Fibroblast of mammary gland (primary cell): ENCODE measurements at places on chromosomes 2 and 18.

GRCh38 chr2:74924463-74925265 is 33.8 kb upstream of the POLE4 start:
- DNase-seq = no peak

- DNase-seq = no peak
Measured at GRCh38 chr2:40242315-40242714, 209.6 kb downstream of the SLC8A1 start.

- DNase-seq = no peak
Measured at GRCh38 chr18:7064346-7064745, 53.3 kb downstream of the LAMA1 start.

- no peak for DNase-seq
Measured at GRCh38 chr2:119464981-119465380, 33.3 kb downstream of the TMEM37 start.

GRCh38 chr2:241854342-241855244 is 4.1 kb downstream of the PDCD1 start:
- DNase-seq = no peak

GRCh38 chr2:88117973-88118372 is 9.9 kb downstream of the FABP1 start:
- DNase-seq = no peak

GRCh38 chr2:102770506-102770905 is 8.7 kb downstream of the TMEM182 start:
- DNase-seq = no peak

GRCh38 chr2:96470636-96471035 is 34.5 kb downstream of the NEURL3 start:
- peak; percentile 6 for DNase-seq

DNA sequence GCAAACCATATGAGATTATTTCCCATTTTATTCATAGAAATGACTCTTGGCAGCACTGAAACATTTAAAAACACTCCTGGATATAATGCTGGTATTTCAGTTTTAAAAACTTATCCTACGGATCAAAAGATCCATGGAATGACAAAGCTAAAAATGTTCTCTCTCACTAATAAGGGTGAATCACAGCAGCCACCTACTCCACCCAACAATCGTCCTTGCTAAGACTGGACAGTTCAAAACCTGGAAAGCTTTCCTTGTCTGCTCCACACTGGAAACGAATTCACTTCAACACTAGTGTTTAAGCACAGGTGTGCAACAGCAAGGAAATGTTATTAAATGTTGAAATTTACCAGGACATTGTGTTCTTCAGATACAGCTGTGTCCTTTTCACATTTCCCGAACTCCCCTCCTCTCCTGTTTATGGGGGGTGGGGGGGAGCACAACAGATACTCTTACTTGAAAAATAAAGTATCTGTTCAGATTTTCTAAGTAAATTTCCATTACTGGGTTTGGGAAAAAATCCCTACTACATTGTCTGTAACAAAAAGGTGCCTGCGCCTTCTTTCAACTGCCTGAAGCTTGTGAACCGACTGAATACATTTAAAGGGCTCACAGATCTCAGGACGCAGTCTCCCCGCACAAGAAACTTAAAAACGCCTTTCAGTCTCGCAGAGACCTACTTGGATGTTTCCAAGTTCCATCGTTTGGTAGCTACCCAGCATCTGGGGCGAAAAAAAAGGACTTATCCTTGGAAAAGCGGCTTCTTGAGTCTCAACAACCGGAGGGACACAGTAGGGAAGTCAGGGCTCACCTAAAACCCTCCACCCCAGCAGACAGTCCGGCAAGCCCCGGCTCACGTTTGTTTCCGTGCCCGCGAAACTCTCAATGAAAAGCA is 1.3 kb downstream of the YWHAQ start:
- DNase-seq = peak; percentile 74

- no peak for DNase-seq
Measured at GRCh38 chr2:216206821-216207220, 97.7 kb downstream of the XRCC5 start.

GRCh38 chr2:179558010-179558934 is 293.6 kb upstream of the SESTD1 start:
- no peak for DNase-seq

- no peak for DNase-seq
Measured at GRCh38 chr2:228410061-228410460, 228.6 kb upstream of the SPHKAP start.

DNA sequence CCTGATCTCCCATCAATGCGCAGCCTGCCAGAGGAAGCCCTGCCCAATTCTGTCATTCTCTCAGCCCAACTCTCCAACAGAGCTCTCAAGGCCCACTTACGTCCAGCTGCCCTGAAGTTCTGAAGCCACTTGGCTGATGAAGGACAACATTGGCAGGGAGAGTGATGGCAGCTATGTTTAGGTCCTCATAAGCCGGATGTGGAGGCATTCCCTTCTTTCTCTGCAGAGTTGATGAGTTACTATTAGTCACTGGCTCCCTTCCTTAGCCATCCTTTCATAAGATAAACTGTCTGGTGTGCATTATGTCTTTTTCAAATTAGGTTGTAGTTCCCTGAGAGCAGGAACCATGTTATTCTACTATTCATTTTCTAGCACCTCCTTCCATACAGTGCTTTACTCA is 22.5 kb upstream of the TACR1 start:
- DNase-seq = peak; percentile 87

DNA sequence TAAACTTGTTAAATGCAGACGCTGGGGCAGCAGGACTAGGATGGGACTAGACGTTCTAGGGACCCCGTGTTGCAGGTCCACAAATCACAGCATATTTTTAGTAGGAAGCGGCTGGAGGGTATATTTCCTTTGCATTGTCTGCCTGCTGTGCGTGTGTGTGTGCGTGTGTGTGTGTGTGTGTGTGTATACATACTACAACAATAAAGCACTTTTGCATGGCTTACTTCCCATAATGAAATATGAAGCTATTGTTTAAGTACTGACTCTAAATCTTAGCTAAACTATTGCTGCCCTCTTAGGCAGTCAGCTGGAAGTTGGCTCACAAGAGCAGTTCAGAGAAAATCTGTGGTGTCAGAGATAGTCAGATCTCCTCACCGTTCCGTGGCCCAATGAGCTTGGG is 133.4 kb downstream of the CABLES1 start:
- no peak for DNase-seq

DNA sequence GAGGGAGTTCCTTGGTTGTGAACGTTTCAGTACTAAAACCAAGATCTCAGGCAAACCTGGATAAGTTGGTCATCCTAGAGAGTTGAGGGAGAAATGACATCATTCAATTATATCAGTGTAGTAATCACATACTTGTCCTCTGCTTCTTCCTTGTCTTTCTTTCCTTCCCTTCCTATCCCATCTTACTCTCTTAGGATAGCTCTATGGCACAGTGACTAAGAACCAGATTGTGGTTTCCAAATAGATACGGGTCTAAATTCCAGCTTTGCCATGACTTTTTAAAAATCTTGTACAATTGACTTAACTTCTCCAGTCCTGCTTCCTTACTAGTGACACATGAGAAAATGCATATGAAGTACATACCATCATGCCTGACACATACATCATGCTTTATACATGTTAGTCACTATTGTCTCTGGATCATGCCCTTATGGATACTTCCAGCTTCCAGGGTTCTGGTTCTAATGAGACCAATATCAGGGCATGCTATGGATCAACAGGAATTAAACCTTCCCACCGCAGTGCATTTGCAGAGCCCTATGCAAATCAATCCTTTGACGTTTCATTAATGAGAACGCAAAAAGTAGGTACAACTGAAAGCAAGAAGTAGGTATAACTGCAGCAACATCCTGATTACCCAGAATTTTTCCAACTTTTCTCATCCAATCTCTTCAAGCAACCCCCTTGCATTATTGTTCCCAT is 168.0 kb upstream of the KLF7 start:
- peak; percentile 48 for DNase-seq

DNA sequence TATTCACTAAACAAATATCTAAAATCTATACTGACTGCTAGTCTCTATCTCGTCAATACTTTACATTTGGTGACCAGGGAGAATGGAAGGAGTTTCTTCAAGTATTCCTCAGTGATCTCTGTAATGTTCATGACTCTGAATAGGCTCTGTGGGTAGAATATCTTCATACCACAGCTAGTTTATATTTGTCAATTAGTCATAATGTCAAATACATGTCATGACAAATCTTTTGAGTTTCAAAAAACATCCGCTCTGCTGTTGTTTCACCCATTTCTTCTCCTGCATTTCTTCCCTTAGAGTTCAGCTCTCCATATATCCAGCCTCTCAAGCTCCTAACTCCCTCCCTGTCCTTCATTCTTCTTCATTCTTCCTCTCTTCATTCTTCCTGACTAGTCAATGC is 206.5 kb upstream of the FANCL start:
- DNase-seq = no peak

GRCh38 chr2:157336137-157337010 is 10.8 kb upstream of the ERMN start:
- DNase-seq = peak; percentile 54

GRCh38 chr18:26723981-26724380 is 141.5 kb downstream of the AQP4 start:
- no peak for DNase-seq

GRCh38 chr2:18232731-18233438 is 327.6 kb downstream of the RDH14 start:
- peak; percentile 3 for DNase-seq

GRCh38 chr2:145033438-145033837 is 513.5 kb upstream of the ZEB2 start:
- no peak for DNase-seq

- DNase-seq = no peak
Measured at GRCh38 chr2:185687967-185688366, 50.6 kb upstream of the FSIP2 start.

DNA sequence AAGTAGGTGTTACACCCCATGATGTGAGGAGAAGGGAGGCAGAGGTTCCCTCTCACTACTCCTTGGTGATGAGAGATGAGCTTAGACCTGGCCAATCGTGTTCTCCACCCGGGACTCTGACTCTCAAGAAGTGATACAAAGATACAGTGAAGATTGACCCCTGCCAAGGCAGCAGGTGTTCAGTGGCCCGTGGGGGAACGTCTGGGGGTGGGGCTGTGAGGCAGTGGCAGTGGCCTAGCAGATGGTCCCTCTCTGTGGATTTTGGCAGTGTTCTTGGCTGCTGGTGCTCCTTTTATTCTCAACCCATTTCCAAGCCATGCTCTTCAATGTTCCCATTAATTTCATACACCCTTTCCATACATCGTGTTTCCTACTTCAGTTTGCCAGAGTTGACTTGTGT is 120.4 kb upstream of the NEDD4L start:
- no peak for DNase-seq
